HepG2 (cell line): ENCODE measurements at places on chromosomes 5 and 9. TPM values are rescaled to one million over a fixed set of nuclear protein-coding genes. Genes with fewer than 3 reads are reported as not detected.

HSDL2 gene
- 57.7 and 80.2 TPM in 2 replicates for polyA plus RNA-seq

SLC1A3 gene
- 0.09 TPM in 1 of 2 replicates, not detected in the other for polyA plus RNA-seq

TYRP1 gene
- polyA plus RNA-seq, result 0.04 TPM in 1 of 2 replicates, not detected in the other

GRCh38 chr9:128632486-128632885, 24.2 kb downstream of the DYNC2I2 start:
- no peak for DNase-seq

DNA sequence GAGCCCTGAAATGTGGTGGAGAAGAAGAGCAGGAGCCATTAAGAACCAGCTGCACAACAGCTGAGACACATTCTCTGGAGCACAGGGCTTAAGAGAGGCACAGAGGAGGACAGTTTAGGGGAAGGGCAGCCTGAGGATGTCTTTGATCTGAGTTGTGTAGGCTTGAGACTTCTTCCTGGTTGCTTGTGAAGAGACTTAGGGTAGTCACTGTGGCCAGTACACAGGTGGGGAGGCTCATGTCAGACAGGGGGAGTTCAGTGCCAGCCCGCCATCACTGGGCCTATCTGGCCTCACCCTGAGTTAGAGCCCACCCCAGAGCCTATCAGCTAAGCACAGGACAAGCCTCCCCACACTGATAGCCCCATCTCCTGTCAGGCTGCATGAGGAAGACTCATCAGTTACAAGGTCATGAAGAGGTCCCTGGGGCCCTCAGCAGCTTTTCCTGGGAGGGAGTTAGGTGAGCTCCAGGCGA, 19.8 kb downstream of the SLC22A4 start:
- DNase-seq, result no peak

DNA sequence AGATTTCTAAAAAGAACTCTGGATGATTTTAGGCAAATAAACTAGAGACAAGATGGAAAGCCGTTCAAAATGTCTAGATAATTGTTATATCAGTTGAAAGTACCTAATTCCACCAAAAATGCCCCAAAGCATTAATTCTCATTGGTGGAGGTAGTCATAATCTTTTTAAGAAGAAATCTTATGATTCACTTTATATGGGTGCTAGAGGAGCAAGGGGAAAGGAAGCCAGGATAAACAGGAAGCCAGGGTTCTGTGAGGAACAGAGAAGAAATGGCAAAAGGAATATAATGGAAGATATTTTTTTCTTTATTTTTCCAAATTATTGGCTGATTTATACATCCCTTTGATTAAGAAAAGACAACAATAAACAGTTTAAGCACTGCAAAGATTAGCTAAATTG, 7.8 kb downstream of the YIPF5 start:
- DNase-seq, result no peak

- DNase-seq, result no peak
Measured at GRCh38 chr5:145510324-145510723, 324.8 kb downstream of the PRELID2 start.

- DNase-seq, result no peak
Measured at GRCh38 chr9:89790542-89791109, 185.8 kb downstream of the GADD45G start.

DNA sequence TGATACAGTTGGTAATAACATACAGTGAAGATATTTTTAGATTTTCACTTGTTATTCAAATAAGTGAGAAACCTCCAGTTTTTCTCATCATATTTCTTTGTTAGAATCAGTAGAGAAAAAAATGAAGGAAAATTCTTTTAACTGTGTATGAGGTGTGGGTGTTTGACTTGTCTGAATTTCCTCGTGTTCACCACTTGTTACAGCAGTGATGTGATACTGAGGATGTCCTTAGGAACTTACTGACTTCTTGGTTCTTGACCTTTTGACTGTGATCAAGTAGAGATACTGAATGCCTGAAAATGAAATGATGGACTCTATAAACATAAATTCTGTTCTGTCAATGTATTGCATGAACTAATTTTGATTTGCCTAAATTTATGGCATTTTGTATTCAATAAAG, 10.7 kb downstream of the PBX3 start:
- no peak for DNase-seq

- DNase-seq, result peak; percentile 47
Measured at GRCh38 chr5:150778517-150779396, at the start of gene SMIM3. Gene SMIM3 (plus strand): TSS chr5:150778757. CDS start chr5:150795441, 16,684 bp downstream.
